ENCODE measurements at places on chromosomes 2 and 18. TPM values are rescaled to one million over a fixed set of nuclear protein-coding genes. Genes with fewer than 3 reads are reported as not detected.

Gene ATP6V1C2
- total RNA-seq = 0.10 TPM

DNA sequence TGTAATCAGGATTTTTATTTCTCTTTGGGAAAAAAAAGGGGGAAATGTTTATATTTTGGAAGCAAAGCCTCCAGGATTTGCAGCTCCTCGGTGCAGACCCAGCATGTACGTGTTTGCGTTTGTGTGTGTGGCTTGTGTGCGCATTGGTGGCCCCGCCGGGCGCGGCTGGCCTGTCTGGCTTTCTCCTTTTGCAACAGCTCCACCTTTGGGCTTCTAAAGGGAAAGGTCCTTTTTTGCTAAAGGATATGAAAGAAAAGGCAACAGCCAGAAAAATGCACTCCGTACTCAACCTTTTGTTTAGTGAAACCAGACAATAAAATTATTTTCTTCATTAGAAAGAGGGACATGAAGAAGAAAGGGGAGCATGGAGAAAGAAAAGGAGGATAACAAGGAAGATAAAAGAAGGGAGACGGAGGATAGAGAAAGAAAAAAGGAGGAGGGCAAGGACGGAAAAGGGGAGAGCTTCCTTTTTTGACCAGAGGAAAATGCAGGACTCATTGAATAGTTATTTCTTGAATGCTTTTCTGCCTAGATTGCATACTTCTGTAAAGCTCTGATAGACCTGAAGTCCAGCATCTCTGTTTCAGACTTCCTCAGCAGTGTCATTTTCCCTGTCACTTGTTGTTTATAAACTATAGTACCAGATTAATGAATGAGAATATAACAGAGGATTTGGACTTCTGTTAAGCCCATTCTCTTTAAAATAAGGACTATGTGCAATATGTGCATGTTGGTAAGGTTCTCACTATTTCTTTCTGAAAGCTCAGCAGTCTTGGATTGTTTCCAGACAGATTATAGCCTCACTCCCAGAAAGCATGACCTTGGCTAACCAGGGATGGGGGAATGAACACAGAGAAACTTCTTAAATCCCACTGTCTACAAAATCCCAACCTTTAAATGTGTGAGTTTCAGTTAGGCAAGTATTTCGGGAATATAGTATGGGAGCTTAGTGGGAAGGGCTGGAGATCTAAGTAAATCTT, 563.1 kb upstream of the PIK3C3 start:
- H3K27me3 ChIP-seq = no peaks in the 10 kb centered on the region
- no peak overlapping the region for H3K4me3 ChIP-seq
- no peak overlapping the region for H3K27ac ChIP-seq
- H3K36me3 ChIP-seq = no peaks in the 10 kb centered on the region
- no peaks in the 10 kb centered on the region for H3K4me1 ChIP-seq
- peak; percentile 77 for DNase-seq

GRCh38 chr2:195468771-195469170, 188.3 kb upstream of the SLC39A10 start:
- no peak overlapping the region for H3K27ac ChIP-seq
- H3K36me3 ChIP-seq = no peaks in the 10 kb centered on the region
- no peak overlapping the region for H3K4me3 ChIP-seq
- DNase-seq = no peak
- H3K4me1 ChIP-seq = no peaks in the 10 kb centered on the region

GRCh38 chr2:170408461-170409163, 230.7 kb downstream of the MYO3B start:
- no peak for DNase-seq
- H3K4me1 ChIP-seq = no peaks in the 10 kb centered on the region
- no peaks in the 10 kb centered on the region for H3K36me3 ChIP-seq

DNA sequence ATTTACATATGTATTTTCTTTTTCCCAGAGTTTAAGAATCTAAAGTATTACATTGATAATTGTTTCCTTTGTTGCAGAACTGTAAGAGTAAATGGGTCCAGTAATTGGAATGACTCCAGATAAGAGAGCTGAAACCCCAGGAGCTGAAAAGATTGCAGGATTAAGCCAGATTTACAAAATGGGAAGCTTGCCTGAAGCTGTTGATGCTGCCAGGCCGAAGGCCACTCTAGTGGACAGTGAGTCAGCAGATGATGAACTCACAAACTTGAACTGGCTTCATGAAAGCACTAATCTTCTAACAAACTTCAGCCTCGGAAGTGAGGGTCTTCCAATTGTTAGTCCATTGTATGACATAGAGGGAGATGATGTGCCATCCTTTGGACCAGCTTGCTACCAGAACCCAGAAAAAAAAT, 183.8 kb upstream of the STON1 start:
- peak overlapping the region; percentile 71 for H3K27ac ChIP-seq
- DNase-seq = peak; percentile 51
- no peak overlapping the region for H3K4me3 ChIP-seq
- peaks cover 63% of the 10 kb centered on the region for H3K4me1 ChIP-seq
- no peaks in the 10 kb centered on the region for H3K27me3 ChIP-seq
- peaks cover 23% of the 10 kb centered on the region for H3K36me3 ChIP-seq

DNA sequence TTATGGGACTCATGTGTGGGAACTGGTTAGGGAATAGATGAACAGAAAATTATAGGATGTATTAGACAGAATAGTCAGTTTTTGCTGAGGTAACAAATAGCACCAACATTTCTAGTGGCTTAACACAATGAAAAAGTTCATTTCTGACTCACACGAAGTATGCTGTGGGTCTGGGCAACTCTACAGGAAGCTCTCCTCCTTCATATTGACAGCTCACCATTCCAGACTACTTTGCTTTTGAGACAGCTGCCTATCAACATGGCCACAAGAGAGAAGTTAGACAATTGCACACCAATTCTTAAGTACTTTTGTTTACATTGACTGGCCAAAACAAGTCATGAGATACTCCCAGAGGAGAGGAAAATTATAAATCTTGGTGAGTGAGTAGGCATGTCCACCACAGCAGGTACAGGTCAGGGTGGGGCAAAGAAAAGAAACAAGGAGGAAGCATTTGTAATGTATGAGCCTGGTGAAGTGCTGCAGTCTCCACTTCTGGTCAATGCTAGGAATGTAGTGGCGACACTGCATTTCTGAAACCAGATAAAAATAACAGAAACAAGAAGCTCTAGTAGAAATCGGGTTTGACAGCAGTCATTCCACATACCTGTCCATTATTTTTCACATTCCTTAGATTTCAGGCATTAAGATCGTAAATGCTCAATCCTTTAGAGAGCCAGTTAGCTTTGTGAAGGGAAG, 141.6 kb downstream of the ICOS start:
- no peak overlapping the region for H3K27ac ChIP-seq
- H3K27me3 ChIP-seq = no peaks in the 10 kb centered on the region
- no peaks in the 10 kb centered on the region for H3K36me3 ChIP-seq
- no peak overlapping the region for H3K4me3 ChIP-seq
- no peaks in the 10 kb centered on the region for H3K4me1 ChIP-seq

DNA sequence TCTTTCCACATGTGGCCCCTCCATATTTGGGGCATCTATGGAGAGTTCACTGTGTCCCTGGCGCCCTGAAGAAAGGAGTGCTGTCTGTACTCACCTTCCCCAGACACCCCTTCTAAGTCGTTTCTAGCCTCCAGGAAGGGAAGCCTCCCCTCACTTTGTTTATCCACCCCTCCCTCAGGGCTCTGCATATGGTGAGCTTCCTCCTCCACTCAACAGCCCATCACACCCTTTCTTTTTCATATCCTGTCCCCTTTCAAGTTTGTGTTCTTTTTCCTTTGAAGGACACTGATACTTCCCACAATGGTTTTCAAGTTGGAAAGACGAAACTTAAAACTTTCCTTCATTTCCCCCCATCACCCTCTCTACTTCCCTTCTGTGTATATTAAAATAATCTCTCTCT, 291.4 kb upstream of the POU3F3 start:
- no peaks in the 10 kb centered on the region for H3K27me3 ChIP-seq
- H3K27ac ChIP-seq = no peak overlapping the region
- no peak for DNase-seq

- no peak for DNase-seq
- H3K27me3 ChIP-seq = no peaks in the 10 kb centered on the region
- H3K4me3 ChIP-seq = no peak overlapping the region
Measured at GRCh38 chr18:13379062-13379865, 160.7 kb downstream of the LDLRAD4 start.

DNA sequence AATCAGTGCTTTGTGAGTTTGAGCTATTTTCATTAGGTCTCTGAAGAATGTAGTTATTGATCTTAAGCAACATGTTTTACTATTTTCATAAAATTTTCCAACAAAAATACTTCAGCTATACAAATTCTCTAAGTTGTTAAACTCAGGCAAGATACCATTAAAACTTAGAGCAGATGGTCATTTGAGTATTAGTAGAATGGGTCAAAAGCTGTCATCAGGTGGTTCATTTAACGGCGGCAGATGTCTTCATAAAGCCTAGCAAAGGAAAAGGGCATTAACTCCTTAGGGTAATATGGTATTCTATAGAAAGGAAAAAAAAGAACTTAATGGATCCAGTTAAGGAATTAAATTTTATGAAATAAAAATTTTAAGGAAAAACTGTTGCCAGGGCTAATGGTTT, 19.2 kb downstream of the MIB1 start:
- no peak for DNase-seq
- no peaks in the 10 kb centered on the region for H3K4me1 ChIP-seq
- H3K27me3 ChIP-seq = no peaks in the 10 kb centered on the region

DNA sequence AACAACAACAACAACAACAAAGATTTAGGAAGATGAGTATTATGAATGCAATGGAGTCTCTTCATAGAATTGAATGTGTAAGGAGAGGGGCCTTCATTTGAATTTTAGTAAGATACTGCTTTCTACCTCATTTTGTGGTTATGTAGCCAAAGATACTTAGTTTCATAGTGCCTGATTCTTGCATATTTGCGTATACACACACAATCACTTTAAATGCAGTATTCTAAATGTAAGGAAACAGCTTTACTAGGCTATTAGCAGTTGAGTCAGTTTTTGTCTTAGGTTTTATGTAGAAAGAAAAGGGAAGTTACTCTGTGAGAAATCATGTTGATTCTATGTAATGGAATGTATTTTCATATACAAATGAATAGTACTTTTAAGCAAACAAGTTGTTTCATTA, 80.5 kb downstream of the HAUS1 start:
- H3K27ac ChIP-seq = no peak overlapping the region
- peaks cover 24% of the 10 kb centered on the region for H3K4me1 ChIP-seq
- no peak overlapping the region for H3K4me3 ChIP-seq
- DNase-seq = no peak

Measured in left lung (tissue), 14 donors.